ENCODE measurements at places on chromosomes 2 and 18.

- H3K27me3 ChIP-seq = no peaks in the 10 kb centered on the region
- H3K27ac ChIP-seq = peak overlapping the region; percentile 95
- DNase-seq = no peak
- peaks cover 40% of the 10 kb centered on the region for H3K4me1 ChIP-seq
Measured at GRCh38 chr2:71615767-71616730, 162.7 kb downstream of the DYSF start.

GRCh38 chr2:120539937-120540718 lies 194.2 kb downstream of the INHBB start:
- DNase-seq = peak; percentile 66
- peak overlapping the region; percentile 83 for H3K27ac ChIP-seq
- no peak overlapping the region for H3K4me3 ChIP-seq
- H3K4me1 ChIP-seq = peaks cover 45% of the 10 kb centered on the region
- peaks cover 2% of the 10 kb centered on the region for H3K27me3 ChIP-seq
- no peaks in the 10 kb centered on the region for H3K36me3 ChIP-seq

- peaks cover 78% of the 10 kb centered on the region for H3K36me3 ChIP-seq
- DNase-seq = no peak
- H3K4me3 ChIP-seq = no peak overlapping the region
- no peaks in the 10 kb centered on the region for H3K27me3 ChIP-seq
Measured at GRCh38 chr2:65077898-65078297, 21.7 kb downstream of the CEP68 start.

GRCh38 chr2:102599486-102599885 lies 19.9 kb upstream of the SLC9A2 start:
- peaks cover 44% of the 10 kb centered on the region for H3K27me3 ChIP-seq
- H3K4me3 ChIP-seq = no peak overlapping the region
- H3K4me1 ChIP-seq = no peaks in the 10 kb centered on the region

- H3K27me3 ChIP-seq = peaks cover 22% of the 10 kb centered on the region
- no peaks in the 10 kb centered on the region for H3K4me1 ChIP-seq
- DNase-seq = no peak
- no peak overlapping the region for H3K27ac ChIP-seq
- no peaks in the 10 kb centered on the region for H3K36me3 ChIP-seq
Measured at GRCh38 chr2:60661073-60661738, 94.9 kb upstream of the PAPOLG start.

DNA sequence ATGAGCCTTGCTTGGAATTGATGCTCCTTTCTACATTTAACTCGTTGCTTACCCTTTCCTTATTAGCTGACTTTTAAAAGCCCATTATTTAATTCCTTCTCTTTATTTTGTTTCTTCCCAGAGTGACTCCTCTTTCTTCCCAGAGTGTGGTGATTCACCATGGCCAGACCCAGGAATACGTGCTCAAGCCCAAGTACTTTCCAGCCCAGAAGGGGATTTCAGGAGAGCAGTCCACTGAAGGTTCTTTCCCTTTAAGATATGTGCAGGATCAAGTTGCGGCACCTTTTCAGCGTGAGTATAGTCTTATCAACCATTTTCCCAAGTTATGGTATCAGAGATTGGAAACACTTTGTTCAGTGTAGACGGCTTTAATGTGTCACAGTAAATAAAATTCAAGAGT lies 163.7 kb downstream of the LTBP1 start:
- DNase-seq = no peak
- H3K36me3 ChIP-seq = peaks cover 7% of the 10 kb centered on the region
- no peaks in the 10 kb centered on the region for H3K27me3 ChIP-seq
- no peak overlapping the region for H3K4me3 ChIP-seq
- H3K4me1 ChIP-seq = peaks cover 41% of the 10 kb centered on the region
- H3K27ac ChIP-seq = no peak overlapping the region

DNA sequence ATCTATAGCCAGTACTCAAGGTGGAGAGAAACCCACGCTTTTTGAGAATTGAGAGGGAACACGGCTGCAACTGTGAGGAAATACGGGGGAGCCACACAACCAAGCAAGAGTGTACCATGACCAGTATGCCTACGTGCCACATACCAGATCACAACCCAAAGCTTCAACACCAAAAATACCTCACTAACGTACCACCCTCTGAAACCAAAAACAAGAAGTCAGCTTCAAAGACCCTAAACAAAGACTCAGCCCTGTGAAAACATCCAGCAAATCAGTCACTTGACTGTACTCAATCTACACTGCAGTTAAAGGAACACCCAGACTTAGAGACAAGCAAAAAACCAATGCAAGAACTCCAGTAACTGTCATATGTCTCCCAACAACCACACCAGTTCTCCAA lies 17.0 kb downstream of the RNU4ATAC start:
- peak overlapping the region; percentile 21 for H3K27ac ChIP-seq
- no peaks in the 10 kb centered on the region for H3K36me3 ChIP-seq
- H3K27me3 ChIP-seq = no peaks in the 10 kb centered on the region
- H3K4me3 ChIP-seq = no peak overlapping the region
- peaks cover 75% of the 10 kb centered on the region for H3K4me1 ChIP-seq
- no peak for DNase-seq

GRCh38 chr2:143026411-143027054 lies 102.7 kb upstream of the ARHGAP15 start:
- peak overlapping the region; percentile 17 for H3K4me3 ChIP-seq
- H3K4me1 ChIP-seq = peaks cover 7% of the 10 kb centered on the region
- H3K36me3 ChIP-seq = no peaks in the 10 kb centered on the region
- no peak overlapping the region for H3K27ac ChIP-seq
- no peak for DNase-seq

DNA sequence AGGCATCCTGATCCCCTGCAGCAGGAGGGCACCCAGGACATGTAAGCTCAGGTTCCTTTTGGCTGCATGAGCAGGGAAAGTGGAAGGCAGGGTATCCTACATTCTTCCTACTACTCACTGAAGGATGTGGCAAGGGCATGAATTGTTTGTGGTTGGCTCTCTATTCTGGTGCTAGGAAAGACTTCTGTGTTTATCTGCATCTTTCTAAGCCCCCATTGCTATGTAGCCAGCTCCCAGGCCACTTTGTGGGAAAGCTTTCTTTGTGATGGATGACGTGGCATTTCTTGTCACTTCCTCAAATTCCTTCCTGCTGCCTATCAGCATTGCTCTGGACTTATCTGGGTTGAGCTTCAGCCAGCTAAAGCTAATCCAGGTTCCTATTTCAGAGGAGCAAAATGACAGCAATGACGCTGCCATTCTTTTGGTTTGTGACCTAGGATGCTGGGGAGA lies 46.2 kb downstream of the MEIS1 start:
- peaks cover 62% of the 10 kb centered on the region for H3K4me1 ChIP-seq
- H3K4me3 ChIP-seq = no peak overlapping the region
- H3K36me3 ChIP-seq = no peaks in the 10 kb centered on the region
- no peak for DNase-seq

DNA sequence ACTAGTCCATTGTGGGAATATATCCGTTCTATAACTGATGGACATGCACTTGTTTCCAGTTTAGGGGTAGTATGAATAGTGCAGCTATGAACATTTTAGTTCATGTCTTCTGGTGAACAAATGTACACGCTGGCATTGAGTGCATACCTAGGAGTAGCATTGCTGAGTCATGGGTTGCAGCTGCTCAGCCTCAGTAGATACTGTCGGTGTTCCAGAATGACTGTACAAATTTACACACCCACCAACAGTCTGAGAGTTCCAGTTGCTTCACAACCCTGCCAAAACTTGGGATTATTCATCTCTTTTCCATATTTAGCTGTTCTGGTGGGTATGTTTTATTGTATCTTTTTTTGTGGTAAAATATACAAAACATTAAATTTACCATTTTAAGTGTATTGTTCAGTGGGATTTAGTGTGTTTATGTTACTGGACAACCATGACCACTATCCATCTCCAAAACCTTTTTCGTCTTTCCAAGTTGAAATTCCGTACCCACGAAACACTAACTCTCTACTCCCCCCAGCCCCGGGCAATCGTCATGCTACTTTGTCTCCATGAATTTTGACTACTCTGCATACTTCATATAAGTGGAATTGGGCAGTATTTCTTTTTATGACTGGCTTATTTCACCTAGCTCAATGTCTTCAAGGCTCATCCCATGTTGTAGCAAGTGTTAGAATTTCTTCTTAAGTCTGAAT lies 281.0 kb downstream of the PRKCE start:
- H3K4me3 ChIP-seq = no peak overlapping the region
- H3K36me3 ChIP-seq = no peaks in the 10 kb centered on the region
- no peak overlapping the region for H3K27ac ChIP-seq
- no peaks in the 10 kb centered on the region for H3K27me3 ChIP-seq
- peaks cover 53% of the 10 kb centered on the region for H3K4me1 ChIP-seq
- DNase-seq = no peak

- peaks cover 100% of the 10 kb centered on the region for H3K4me1 ChIP-seq
- H3K36me3 ChIP-seq = peaks cover 22% of the 10 kb centered on the region
- DNase-seq = no peak
Measured at GRCh38 chr2:201127570-201127969, 11.6 kb downstream of the CFLAR start.

GRCh38 chr2:205759257-205759656 lies 77.0 kb downstream of the NRP2 start:
- no peaks in the 10 kb centered on the region for H3K36me3 ChIP-seq
- no peak for DNase-seq
- peak overlapping the region; percentile 56 for H3K27ac ChIP-seq
- H3K27me3 ChIP-seq = peaks cover 19% of the 10 kb centered on the region

All from left ventricle myocardium inferior (tissue), 1 donor.